Prostate gland (tissue), 2 donors: ENCODE measurements at places on chromosomes 3 and 15. TPM values are rescaled to one million over a fixed set of nuclear protein-coding genes. Genes with fewer than 3 reads are reported as not detected.

The FGD5 gene
- 15.8 TPM for total RNA-seq

The GCNT3 gene
- total RNA-seq, result 1.6 TPM

DNA sequence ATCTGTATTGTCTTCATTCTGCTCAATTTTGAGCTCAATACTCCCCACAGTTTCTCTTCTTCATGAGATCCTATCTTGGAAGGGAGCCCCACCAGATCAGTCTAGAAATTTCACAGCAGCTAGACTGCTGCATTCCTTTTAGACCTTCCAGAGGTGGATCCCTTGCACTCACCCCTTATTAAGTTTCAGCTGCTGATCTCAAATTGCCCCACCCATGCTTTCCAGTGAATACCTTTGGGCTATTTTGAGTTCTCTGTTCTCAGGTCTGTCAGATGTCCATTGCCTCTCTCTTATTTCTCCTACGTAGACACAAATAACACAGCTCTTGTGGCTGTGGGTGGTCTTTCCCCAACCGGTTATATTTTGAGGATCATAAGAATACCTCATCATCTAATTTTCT is 60.8 kb downstream of the GPR156 start:
- no peak for DNase-seq

The ALPK3 gene
- 7.2 TPM for total RNA-seq

The SNAPC5 gene
- total RNA-seq, result 27.0 TPM

DNA sequence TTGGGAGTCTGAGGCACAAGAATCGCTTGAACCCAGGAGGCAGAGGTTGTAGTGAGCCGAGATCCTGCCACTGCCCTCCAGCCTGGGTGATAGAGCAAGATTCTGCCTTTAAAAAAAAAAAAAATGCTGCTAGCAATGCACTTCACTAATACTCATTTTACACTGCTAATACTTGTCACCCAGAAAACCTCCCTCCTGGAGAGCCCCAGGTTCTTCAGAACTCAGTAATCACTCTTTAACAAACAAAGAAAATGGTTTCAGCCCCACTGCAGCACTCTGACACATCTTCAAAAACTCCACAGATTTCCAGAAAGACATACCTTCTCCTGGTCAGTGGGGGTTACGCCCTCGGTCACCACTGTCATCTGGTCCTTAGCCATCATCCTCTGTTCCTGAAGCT is 366.7 kb downstream of the SHQ1 start:
- DNase-seq, result no peak

- no peak for DNase-seq
Measured at GRCh38 chr3:58427661-58428361, 5.8 kb downstream of the PDHB start.

DNA sequence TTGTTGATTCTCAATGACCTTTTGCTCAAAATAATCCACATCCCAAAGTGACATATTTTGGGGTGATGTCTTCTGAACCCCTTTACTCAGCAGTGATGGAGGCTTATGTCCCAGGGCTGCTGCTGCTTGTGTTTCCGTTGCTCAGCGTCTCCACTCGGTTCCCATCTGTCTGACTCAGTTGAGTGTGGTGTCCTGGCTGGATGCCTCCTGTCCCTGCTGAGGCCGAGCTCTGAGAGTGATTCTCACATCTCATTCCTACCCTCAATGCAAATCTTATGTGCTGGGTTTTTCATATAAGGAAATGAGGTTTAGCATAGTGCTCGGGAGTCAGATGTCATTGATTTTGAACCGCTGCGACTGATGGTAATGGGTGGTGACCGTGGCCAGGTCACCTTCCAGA is 247.4 kb downstream of the GABRG3 start:
- no peak for DNase-seq

DNA sequence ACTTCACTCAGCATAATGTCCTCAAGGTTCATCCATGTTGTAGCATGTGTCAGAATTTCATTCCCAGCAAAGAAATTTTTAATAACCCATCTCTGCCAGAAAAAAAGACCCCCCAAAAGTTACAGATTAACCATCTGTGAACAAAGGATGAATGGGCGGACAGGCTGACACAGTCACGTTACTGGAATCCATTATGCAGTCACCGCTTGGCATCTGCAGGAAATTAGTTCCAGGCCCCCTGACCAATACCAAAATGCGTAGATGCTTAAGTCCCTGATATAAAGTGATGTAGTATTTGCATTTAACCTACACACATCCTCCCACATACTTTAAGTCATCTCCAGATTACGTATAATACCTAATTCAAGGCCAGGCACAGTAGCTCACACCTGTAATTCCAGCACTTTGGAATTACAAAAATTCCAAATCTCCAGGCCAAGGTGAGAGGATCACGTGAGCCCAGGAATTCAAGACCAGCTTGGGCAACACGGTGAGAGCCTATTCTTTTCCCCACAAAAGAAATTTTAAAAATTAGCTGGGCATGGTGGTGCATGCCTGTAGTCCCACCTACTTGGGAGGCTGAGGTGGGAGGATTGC is 1.5 kb upstream of the SLC12A8 start:
- DNase-seq, result no peak

DNA sequence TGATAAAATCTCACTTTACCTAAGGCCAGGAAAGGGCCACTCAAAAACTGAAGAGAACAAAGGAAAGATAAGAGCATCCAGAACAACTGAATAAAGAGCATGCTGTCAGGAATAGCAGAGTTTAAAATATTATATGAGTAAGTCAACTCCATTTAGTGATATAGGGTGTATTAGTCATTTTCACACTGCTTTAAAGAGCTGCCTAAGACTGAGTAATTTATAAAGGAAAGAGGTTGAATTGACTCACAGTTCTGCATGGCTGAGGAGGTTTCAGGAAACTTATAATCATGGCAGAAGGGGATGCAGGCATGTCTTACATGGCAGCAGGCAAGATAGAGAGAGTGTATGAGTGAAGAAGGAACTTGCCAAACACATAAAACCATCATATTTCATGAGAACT is 778.0 kb upstream of the NECTIN3 start:
- DNase-seq, result no peak

- peak; percentile 9 for DNase-seq
Measured at GRCh38 chr3:3798631-3799113, 559 bp upstream of the LRRN1 start.

The GOLGA6B gene
- not detected for total RNA-seq

DNA sequence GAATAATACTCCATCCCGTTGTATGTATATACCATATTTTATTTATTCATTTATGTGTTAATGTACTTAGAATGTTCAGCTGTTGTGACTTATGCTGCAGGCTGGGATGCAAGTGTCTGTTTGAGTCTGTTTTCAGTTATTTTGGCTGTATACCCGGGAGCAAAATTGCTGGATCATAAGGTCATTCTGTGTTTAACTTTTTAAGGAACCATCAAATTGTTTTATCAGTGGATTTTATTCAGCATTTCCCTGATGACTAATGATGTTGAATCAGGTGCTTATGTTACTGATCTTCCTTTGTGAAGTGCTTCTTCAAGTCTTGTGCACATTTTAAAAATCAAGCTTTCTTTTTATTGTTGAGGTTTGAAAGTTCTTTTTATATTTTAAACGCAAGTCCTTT is 118.1 kb downstream of the SLC25A26 start:
- no peak for DNase-seq

DNA sequence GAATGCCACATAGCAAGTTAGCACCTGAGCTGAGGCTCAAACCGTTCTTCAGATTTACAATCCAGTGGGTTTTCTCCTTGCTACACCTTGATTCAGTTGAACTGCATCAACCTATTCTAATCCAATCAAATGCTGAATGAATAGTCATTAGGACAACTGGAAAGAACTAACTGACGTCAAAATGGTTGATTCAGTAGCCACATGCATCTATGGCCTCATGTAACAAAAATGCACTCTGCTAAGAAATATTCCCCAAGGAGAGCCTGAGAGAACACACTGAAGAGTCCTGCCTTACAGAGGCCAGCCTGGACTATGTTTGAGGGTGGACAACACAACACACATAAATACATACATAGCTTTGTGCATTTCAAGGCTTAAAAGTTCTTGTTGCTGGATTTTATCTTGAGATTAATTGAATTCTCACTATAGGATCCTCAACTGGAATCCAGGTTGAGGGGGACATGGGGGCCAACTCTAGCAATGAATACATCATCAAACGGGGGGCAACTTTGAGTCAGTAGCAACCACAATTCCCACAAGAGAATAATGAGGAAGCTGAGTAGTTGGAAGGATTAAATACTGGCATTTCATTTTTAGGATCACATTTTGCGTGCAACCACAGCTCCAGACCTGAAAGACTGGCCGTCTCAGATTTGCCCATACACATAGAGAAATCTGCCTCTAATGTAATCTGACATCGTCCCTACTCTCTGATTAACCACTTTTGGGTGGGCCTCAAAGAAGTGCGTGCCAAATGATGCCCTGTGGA is 280.2 kb upstream of the ICE2 start:
- DNase-seq, result no peak

DNA sequence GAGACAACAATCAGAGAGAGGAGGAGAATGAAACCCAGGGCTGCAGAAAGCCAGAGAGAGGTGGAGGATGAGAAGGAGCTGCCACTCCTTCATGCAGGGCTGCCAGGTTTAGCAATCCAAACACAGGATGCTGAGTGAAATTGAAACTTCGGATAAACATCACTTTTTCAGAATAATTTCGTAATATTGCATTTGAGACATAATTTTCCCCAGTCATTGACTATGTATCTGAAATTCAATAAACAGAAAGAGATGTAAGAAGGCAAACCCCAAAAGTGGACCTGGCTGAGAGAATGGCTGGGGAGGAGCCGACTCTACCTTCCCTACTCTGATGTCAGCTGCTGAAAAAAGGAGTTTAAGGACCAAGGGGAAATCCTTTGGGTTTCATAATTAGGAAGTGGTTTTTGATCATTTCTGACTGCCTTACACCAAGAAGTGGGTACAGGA is 33.8 kb downstream of the SLC9A9 start:
- no peak for DNase-seq

GRCh38 chr3:72223116-72223515 is 438.2 kb upstream of the PROK2 start:
- no peak for DNase-seq

DNA sequence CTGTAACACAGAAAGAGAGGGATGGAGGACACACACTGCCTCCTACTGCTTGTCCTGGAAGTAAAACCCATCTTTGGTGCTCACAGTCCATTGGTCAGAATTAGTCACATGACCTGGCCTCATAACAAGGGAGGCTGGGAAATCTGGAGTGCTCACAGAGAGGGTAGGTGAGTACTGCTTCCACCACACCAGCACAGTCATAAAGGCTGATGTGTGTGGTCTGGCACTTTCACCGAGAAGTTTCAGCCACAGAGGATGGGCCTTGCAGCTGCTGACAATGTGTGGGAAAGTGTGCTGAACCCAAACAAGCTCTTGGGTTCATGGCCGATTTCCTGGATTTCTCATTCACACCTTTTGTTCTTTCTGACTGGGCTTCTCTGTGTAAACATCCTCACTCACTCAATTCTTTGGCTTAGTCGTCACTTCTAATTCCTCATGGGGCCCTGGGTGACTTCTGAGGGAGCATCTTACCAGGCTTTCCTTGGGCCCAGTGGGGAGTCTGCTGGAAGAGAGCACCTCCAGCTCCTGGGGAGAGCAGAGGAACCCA is 100.7 kb downstream of the ASB7 start:
- DNase-seq, result no peak

The C3orf20 gene
- not detected for total RNA-seq

The CILP gene
- 27.8 TPM for total RNA-seq

The WDR53 gene
- total RNA-seq, result 17.3 TPM

The DYNC1LI1 gene
- total RNA-seq, result 30.5 TPM

The TMEM39A gene
- total RNA-seq, result 72.0 TPM

DNA sequence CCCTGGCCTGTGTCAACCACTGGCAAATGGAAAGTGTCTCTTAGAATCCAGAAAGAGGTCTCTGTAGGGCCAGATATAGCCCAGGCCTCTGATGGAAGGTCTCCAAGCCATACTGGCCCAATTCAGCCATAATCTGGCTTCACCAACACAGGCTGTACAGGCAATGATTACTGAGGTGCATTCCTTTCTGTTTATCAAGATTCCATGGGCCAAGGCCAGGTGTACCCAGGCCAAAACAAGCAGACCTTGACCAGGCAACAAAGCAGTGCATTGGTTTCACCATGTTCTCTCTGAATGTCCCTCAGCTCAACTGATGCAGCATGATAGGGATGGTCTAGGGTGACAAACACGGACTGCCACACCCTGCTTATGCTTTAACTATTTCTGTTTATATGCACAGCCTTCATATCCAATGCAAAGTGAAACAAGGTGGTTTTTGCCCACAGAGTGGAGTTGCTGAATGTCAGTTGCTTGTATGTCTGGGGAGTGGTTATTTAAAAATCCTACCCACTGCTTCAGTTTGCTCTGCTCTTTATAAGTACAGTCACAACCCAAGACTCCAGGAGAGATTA is 25.2 kb downstream of the CCNL1 start:
- DNase-seq, result peak; percentile 90

- DNase-seq, result no peak
Measured at GRCh38 chr15:41824062-41824745, 3.7 kb upstream of the JMJD7 start.

- no peak for DNase-seq
Measured at GRCh38 chr3:195105841-195106417, 165.0 kb downstream of the XXYLT1 start.

The CCR1 gene
- 0.46 TPM for total RNA-seq

- DNase-seq, result no peak
Measured at GRCh38 chr15:80423215-80423614, 19.0 kb downstream of the ARNT2 start.

- DNase-seq, result no peak
Measured at GRCh38 chr3:44862226-44862637, 520 bp downstream of the TMEM42 start.

The CNTN6 gene
- not detected for total RNA-seq

DNA sequence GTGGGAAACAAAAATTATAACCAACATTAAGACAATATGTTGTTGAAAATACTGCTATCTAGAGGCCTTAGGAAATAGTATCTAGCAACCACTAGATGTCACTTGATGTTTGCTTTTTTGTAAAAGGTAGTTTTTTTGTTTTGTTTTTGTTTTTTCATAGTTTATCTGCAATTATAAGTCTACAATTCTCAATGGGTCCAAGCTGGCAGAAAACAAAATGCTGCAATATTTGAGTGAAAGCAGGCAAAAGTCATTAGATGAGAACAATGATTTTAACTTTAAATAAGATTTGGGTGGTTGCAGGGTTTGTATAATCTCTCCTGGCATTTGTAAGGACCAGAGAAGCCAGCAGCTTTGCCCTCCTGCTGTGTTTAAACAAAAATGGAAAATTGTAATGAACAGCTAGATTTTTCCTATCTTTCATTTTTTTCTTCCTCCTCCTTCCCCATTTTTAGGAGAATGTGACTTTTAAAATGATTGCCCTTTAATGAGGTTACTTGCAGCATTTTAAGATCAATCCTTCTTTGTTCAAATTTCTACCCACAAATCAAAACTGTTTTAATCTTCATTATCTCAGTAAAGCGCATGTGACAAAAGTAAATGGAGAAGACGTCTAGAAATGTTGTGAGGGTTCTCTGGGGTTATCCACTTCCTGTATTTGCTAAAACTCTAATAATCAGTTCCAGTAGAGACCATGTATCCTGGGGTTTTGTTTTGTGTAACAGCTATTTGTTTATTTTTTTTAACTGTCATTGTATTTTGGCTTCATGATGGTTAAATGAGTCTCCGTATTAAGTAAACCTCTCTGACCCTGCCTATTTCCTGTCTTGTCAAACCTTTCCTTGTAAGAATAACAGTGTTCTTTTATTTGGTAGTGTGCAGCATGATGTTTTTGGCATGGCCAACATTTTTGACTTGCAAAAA is 27.3 kb downstream of the DUT start:
- DNase-seq, result no peak

- DNase-seq, result no peak
Measured at GRCh38 chr3:148459931-148460513, 237.7 kb upstream of the AGTR1 start.
